Naive thymus-derived CD8-positive, alpha-beta T cell (primary cell): ENCODE measurements at places on chromosomes 7 and 10.

- DNase-seq = no peak
Measured at GRCh38 chr7:116097365-116098009, 66.9 kb upstream of the TFEC start.

GRCh38 chr7:106074257-106074656 is 37.9 kb downstream of the SYPL1 start:
- DNase-seq = no peak

DNA sequence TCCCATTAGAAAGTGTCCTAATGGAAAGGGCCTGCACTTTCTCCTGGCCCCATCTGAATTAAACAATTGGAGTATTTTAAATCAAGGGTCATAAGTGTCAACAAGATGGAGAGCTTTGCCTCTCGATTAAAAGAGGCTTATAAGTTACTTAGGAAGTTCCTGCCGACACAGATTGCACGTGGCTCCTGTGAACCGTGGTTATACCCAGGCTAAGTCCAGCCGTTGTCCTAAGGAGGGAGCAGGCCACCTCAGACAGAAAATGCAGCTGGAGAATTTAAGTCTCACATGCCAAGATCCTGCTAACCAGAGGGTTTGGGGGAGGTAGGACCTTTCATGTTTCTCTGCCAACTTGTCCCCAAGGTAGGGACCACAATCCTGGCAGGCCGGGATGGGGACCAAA is 626.5 kb upstream of the GALNT17 start:
- DNase-seq = no peak

DNA sequence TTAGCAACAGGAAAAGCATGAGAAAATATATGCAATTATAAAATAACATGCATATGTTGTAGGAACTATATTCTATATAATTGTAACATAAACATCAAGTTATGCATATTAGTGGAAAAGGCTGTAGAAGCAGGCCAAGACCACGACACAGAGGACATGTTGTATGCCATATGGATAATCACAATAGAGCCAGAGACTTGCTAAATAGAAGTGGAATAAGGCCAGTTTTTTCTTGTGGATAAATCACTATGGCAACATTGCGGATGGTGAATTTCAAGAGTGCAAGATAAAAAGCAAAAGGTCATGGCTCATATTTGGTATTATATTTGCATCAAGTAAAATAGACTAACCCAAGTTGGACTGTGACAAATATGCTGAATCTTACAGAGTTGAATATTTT is 93.0 kb downstream of the PCDH15 start:
- DNase-seq = no peak

DNA sequence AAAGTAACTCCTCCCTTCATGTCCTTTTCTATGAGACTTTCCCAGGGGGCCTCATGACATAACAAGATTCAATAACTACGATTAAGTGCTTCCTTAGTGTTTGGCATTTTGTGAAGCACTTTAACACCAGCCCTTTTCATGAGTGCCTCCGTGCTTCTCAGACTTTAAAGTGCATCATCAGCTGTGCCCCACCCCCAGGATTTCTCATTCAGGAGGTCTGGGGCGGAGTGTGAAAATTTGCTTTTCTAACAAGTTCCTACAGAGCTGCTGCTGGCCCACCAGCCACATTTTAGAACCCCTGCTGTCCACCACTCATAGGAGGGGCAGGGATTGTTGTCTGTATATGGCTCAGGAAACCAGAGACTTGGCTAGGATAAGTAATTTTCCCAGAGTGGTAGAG is 445.3 kb downstream of the LRMDA start:
- DNase-seq = no peak

DNA sequence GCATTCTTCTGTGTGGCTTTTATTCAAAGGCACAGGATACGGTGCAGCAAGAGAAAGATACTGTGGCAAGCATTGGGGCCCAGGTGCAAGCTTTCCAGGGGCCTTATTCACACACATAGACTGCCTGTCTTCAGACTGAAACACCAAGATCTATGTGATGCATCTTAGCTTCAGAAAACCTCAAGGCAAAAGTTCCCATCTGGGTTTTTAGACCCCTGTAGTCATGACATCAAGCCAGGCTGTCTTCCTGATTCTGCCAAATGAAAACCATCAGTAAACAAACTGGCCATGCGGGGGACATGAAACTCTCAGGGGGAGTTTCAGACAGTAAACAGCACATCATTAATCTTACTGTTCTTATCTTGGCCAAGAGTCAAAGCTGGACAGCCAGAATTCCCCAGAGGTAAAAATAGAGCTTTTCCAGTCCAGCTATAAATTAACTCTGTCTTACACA is 9.8 kb downstream of the AGBL3 start:
- DNase-seq = peak; percentile 34

DNA sequence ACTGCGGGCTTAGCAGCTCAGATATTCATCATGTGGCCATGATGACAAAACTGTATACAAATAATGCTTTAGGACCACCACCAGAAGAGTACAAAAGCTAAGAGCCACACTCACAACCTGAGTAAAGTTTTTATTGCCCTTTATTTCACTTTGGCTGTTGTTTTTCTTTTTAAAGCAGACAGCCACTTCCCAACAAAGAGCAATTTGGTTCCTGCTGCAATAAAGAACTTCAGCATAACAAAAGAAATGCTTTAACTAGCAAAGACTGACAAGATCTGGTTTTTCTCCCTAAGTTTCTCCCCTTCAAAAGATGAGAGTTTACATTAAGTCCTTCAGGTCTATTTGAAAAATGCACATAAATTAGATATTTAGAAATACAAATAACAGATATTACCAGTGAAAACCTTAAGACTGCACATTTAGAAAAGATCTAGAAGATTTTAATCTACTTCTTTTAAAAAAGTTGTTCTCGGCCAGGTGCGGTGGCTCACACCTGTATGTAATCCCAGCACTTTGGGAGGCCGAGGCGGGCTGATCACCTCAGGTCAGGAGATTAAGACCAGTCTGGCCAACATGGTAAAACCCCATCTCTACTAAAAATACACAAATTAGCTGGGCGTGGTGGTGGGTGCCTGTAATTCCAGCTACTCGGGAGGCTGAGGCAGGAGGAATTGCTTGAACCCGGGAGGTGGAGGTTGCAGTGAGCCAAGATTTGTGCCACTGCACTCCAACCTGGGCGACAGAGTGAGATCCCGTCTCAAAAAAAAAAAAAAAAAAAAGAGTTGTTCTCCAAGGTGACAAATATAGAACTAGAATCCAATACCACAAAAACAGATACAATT is 59.4 kb downstream of the WAPL start:
- DNase-seq = no peak

- no peak for DNase-seq
Measured at GRCh38 chr7:146709451-146710027, 592.9 kb downstream of the CNTNAP2 start.

DNA sequence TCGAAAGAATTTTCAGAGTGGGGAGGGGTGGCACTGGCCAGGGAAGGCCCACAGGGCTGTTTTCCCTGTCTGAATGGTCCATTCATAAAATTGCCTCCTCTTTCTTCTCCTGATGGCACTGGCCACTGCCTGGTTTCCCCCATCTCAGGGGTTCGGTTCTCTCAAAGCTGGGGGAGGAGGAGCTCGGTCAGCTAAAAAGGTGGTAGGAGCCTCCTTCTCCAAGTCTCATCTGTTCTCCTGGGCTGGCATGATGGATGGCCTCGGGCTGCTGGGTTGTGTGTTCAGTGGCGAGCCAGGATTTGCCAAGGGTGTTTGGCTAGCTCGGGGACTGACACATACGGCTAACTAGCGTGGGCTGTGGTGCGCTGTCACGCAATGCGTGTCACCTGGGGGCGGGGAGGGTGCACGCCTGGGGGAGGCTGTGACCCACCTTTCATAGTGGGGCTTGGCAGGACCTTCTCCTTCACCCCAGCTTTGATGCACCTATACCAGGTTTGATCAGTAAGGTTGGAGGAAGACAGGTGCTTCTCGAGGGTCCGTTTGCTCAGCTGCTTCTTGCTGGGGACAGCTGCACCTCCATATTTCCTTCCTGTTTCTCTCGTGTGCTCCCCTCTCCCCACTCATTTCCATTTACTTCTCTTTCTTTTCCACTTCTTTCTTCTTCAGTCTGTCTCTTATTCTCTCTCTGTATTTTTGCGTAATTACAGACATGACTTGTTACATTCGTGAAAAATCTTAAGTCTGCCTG is 36.3 kb downstream of the RBM20 start:
- no peak for DNase-seq

GRCh38 chr10:86044029-86044428 is 322.6 kb downstream of the GRID1 start:
- DNase-seq = no peak

DNA sequence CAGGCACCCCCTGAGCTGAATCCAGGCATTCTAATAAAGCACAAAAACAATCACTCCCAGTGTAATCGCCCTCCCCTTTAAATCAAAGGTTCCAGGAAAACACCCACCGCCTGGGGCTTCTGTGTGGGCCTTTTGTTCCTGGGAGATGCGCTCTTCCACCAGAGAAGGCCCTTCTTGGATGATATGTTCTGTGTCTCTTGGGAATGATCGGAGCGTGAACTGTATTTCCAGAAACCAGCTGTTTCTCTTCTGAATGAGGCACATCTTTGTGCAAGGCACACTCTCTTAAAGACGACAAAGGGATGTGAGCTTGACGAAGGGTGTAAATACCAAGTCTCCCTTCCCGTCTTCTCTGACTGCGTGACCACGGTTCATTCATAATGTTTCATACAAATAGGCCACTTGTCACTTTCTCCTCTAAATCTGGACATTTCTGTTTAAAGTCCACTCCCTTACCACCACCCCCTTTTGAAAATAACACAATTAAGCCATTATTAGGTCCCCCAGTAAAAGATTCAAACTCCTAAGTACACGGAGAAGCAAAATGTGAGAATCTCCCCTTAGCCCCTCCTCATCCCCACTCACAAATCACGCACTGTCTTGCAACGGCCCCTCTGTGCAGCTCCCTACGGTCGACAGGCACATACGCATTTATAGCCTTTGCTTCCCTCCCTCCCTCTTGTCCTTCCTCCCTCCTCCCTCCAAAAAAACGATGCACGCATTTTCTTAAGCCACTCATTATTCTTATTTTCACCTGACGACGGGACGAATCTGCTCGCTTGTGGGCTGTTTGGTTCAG is 45.6 kb upstream of the ENO4 start:
- no peak for DNase-seq

DNA sequence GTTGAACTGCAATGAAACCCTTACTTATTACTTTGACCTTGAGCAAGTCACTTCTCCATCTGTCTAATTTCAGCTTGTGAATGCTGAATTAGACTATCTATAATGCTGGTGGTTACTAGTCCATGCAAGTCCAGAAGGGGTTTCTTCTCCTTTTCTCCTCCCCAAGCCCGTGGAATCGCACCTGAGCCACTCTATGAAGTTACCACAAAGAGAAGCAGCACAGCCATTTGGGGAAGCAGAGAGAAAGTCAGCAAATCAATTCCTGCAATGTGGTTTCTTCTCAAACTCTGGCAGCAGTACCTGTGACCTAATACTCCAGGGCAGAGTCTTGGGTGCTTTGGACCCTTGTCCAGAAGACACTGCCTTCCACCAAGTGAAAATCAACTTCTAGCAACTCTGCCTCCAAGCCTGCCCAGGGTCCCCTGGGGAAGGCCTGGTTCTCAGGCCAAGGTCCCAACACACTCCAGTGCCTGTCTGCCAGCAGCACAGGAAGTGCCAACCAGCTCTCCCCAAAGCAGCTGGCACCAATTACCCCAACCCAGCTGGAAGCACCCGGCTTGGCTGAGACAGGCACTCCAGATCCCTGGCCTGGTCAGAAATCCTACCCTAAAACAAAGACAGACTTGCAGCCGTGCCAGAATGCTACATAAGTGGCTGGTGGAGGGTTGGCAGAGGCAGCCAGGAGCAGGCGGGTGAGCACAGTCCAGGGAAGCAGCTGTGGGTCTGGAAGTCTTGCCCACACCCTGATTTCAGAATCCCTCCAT is 200.3 kb downstream of the LSM5 start:
- DNase-seq = no peak

- no peak for DNase-seq
Measured at GRCh38 chr7:127891854-127892438, 139.3 kb downstream of the LRRC4 start.

GRCh38 chr10:72754275-72755032 is 62.5 kb downstream of the MCU start:
- no peak for DNase-seq

- no peak for DNase-seq
Measured at GRCh38 chr7:144674550-144674949, 161.3 kb downstream of the TPK1 start.

- no peak for DNase-seq
Measured at GRCh38 chr7:146755585-146755984, 639.0 kb downstream of the CNTNAP2 start.

DNA sequence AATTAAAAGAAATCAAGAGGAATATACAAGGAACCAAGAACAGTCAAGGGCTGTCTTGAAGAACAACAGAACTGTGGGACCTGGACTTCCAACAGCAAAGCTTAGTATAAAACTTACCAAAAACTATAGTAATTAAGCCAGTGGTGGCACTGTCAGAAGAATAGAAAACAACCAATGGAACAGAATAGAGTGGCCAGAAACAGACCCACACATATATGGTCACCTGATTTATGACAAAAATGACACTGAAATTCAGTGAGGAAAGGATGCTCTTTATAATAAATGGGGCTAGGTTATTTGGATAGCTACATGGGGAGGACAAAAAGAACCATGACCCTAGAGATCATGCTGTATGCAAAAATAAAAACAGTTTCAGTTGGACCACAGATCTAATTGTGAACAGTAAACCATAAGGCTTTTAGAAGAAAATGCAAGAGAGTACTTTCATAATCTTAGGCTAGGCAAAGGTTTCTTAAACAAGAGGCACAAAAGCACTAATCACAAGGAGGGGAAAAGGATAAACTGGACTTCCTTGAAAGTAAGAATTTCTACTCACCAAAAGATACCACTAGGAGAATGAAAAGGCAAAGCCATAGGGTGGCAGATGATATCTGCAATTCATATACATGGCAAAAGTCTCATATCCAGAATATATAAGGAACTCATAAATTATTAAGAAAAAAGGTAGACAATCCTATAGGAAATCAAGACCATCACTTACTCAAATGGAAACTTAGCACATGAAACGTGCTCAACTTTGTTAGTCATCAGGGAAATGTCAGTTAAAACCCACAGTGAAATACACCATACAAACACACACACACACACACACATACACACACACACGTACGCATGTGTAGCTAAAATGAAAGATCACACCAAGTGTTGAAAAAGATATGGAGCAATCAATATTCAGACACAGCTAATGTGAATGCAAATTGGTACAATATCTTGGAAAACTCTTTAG is 20.8 kb downstream of the HYCC1 start:
- no peak for DNase-seq

- no peak for DNase-seq
Measured at GRCh38 chr10:133252223-133252552, 14.5 kb downstream of the VENTX start.

DNA sequence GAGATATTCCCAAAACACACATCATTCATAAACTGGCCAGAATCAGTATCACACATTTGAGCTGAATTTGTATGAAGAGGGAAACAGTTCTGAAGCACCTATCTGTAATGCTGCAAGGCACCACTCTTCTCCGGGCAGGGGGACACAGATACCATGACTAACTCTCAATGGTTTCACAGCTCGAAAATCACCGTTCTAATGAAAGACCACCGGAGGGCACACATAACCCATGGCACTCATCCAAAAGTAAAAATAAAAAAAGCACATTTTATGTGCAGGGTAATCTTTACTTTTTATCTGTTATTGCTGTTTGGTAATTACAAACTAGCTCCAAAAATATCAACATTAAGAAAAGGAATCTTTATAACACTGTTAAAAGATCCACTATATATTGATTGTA is 137.5 kb downstream of the PARD3 start:
- no peak for DNase-seq
